ENCODE measurements at places on chromosomes 3 and 15. TPM values are rescaled to one million over a fixed set of nuclear protein-coding genes. Genes with fewer than 3 reads are reported as not detected.

The SLC24A5 gene
- not detected for total RNA-seq

The ERICH6 gene
- not detected for total RNA-seq

The CFAP20DC gene
- 1.6 TPM for total RNA-seq

The NEO1 gene
- 45.1 TPM for total RNA-seq

The PLSCR5 gene
- total RNA-seq, result not detected

The RAP2B gene
- 17.7 TPM for total RNA-seq

The SPATA16 gene
- not detected for total RNA-seq

The GRK7 gene
- not detected for total RNA-seq

The CLDN16 gene
- total RNA-seq, result under 0.01 TPM

The HDGFL3 gene
- 21.6 TPM for total RNA-seq

The KBTBD8 gene
- 2.4 TPM for total RNA-seq

The NR2F2 gene
- 4.5 TPM for total RNA-seq

The C15orf62 gene
- total RNA-seq, result not detected

The RBP2 gene
- not detected for total RNA-seq
